ENCODE measurements at places on chromosomes 7 and 10. TPM values are rescaled to one million over a fixed set of nuclear protein-coding genes. Genes with fewer than 3 reads are reported as not detected.

Gene KLHDC10
- total RNA-seq, result 26.6 TPM

Gene KCNMA1
- total RNA-seq, result 3.7 TPM

Gene CREB5
- total RNA-seq, result 2.8 TPM

Gene CD36
- 0.34 TPM for total RNA-seq

Gene SUPV3L1
- 32.2 TPM for total RNA-seq

Gene KIFBP
- total RNA-seq, result 27.3 TPM

Gene RNLS
- total RNA-seq, result 9.1 TPM

Gene COPS6
- 63.9 TPM for total RNA-seq

Gene C7orf33
- not detected for total RNA-seq

Gene CRHR2
- total RNA-seq, result 0.19 TPM

DNA sequence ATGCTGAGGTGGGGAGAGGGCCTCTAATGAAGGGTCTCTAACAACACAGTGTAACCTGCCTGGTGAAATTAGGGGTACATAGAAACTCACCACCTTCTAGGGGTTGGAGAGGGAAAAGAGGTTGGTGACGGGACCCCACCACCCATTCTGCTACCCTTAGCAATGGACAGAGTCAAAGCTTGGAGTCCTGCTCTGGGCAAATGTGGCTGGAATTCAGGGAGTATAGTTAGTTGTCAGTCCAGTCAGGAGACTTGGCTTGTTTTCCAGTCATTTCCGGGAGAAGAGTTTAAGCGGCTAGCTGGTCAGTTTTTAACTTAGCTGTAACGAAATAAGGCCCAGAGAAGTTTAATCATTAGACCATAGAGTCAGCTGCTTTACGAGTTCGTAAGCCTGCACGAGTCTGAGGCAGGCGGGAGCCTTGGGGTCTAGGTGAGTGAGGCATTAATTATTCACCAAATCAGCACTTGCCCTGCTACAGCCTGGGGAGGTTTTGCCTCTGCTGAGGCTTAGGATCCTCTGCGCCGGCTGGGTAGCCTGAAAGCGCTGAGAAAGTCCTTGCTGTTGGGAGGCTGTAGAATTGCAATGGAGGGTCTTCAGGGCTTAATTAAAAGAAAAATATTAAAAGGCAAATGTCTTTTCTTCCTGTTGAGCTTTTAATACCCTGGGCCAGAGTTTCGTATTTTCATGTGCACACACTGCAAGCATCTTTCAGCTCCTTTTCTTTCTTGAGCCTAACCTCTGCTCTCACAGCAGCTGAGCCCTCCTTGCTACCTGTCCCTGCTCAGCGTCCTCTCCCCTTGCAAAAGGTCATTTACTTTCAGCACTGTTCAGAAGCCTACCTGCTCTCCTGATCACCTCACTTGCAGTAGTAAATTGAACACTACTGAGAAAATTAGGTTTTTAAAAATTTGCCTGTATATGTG, 1.5 kb upstream of the LAMB1 start:
- peak; percentile 39 for DNase-seq
- H3K27ac ChIP-seq, result no peak overlapping the region
- H3K4me3 ChIP-seq, result no peak overlapping the region
- peaks cover 79% of the 10 kb centered on the region for H3K27me3 ChIP-seq
- no peaks in the 10 kb centered on the region for H3K36me3 ChIP-seq
- H3K4me1 ChIP-seq, result peaks cover 16% of the 10 kb centered on the region

DNA sequence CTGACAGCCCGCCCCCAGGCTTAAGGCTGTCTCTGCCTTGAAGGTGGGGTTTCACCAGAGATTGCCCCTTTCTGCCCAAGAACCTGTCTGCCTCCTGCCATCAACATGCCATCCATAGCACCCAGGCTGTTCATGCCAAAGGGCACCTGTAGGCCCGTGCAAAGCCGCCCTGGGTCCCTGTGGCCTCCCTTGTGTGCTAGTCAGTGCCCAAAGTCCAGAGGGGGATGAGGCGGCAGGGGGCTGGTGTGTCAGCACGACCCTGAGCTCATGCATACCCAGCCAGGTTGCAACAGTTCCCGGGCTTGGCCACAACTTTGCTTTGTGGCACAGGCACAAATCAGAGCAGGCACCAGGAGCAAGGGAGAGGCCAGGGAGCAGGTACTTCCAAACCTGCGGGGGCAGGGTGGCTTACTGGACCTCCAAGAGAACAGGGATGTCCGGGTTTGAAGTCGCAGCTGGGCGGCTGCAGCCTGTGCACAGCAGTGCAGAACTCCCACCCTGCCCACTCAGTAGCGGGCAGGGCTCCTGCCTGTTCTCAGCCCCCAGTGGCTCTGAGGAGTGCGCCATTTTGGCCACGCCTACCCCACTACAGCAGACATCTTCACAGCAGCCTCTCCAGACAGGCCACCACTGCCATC, 671.1 kb upstream of the GRM3 start:
- no peak overlapping the region for H3K4me3 ChIP-seq
- no peak for DNase-seq
- H3K36me3 ChIP-seq, result no peaks in the 10 kb centered on the region

GRCh38 chr7:94216944-94217461, 177.7 kb upstream of the COL1A2 start:
- no peak overlapping the region for H3K4me3 ChIP-seq
- H3K27ac ChIP-seq, result no peak overlapping the region
- DNase-seq, result no peak
- no peaks in the 10 kb centered on the region for H3K36me3 ChIP-seq

- no peaks in the 10 kb centered on the region for H3K36me3 ChIP-seq
- no peak overlapping the region for H3K27ac ChIP-seq
- H3K27me3 ChIP-seq, result no peaks in the 10 kb centered on the region
- no peak overlapping the region for H3K4me3 ChIP-seq
- DNase-seq, result no peak
Observed at GRCh38 chr7:101754424-101755159, 62.8 kb upstream of the CUX1 start.

DNA sequence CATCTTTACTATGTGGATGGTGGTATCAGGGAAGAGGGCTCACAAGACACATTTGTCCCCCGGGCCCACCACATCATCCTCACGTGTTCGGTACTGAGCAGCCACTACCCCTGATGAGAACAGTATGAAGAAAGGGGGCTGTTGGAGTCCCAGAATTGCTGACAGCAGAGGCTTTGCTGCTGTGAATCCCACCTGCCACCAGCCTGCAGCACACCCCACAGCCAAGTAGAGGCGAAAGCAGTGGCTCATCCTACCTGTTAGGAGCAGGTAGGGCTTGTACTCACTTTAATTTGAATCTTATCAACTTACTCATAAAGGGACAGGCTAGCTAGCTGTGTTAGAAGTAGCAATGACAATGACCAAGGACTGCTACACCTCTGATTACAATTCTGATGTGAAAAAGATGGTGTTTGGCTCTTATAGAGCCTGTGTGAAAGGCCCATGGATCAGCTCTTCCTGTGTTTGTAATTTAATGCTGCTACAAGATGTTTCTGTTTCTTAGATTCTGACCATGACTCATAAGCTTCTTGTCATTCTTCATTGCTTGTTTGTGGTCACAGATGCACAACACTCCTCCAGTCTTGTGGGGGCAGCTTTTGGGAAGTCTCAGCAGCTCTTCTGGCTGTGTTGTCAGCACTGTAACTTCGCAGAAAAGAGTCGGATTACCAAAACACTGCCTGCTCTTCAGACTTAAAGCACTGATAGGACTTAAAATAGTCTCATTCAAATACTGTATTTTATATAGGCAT, 9.1 kb upstream of the CSGALNACT2 start:
- H3K27me3 ChIP-seq, result no peaks in the 10 kb centered on the region
- H3K4me3 ChIP-seq, result no peak overlapping the region
- DNase-seq, result no peak
- no peaks in the 10 kb centered on the region for H3K36me3 ChIP-seq

DNA sequence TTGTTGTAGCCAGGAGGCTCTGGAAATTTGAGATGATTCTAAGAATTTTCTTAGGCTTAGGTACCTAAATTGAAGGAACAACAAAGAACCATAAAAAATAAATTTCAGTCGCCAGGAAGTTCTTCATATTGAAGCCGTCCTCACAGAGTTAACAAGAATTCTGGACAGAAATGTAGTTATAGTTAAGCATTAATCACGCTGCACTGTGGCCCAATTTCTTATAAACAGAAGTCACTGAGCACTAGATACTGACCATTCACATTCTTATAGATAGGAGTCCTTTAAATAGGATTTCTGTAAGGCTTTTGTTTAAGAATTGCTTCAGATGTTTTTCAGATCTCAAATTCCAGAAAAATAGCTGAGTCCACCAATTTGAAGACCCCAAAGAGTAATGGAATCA, 256.2 kb upstream of the PITRM1 start:
- no peak overlapping the region for H3K27ac ChIP-seq
- no peak for DNase-seq
- H3K36me3 ChIP-seq, result no peaks in the 10 kb centered on the region
- no peak overlapping the region for H3K4me3 ChIP-seq
- no peaks in the 10 kb centered on the region for H3K27me3 ChIP-seq

- no peaks in the 10 kb centered on the region for H3K27me3 ChIP-seq
- H3K36me3 ChIP-seq, result no peaks in the 10 kb centered on the region
- no peak overlapping the region for H3K27ac ChIP-seq
- DNase-seq, result no peak
- no peak overlapping the region for H3K4me3 ChIP-seq
- no peaks in the 10 kb centered on the region for H3K4me1 ChIP-seq
Observed at GRCh38 chr7:70434376-70434775, 697.6 kb upstream of the GALNT17 start.

DNA sequence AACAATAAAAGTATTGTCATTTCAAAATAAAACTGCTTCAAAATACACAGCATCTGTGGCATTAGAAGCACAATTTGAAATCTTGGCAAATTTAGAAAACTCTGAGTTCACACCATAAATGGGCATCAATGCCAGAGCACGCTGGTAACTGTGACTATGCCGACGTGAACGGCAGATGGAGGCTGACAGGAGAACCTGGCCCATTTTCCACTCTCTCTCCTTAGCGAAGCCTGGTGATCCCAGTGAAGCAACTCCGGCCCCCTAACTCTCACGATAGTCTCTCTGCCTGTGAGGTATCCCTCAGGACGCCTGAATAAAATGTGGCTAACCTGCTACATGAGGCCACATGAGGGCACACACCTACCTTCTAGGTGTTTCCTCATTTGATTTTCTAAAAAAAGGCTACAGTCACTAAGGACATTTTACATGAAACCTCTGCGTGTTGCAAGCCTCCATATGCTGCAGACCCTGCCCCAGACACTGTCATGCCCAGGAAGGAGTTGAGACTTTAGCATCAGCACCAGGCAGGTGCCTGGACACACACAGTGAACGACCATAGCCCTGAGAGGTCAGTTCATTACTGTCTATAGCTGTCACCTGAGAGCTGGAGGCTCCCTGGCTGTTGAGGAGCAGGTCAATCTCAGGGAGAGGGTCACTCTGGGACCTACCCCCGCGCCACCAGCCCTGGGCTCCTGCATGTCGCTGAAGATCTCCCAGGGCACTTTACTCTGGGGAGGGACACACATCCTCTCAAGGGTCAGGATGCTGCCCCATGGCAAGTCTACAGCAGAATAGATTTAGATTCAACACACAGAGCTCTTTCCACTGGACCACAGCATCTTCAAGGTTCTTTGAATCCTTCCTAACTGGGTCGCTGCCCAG, 62.9 kb upstream of the CAMK2B start:
- H3K27ac ChIP-seq, result no peak overlapping the region
- no peaks in the 10 kb centered on the region for H3K4me1 ChIP-seq
- no peak overlapping the region for H3K4me3 ChIP-seq
- H3K27me3 ChIP-seq, result no peaks in the 10 kb centered on the region
- no peaks in the 10 kb centered on the region for H3K36me3 ChIP-seq

DNA sequence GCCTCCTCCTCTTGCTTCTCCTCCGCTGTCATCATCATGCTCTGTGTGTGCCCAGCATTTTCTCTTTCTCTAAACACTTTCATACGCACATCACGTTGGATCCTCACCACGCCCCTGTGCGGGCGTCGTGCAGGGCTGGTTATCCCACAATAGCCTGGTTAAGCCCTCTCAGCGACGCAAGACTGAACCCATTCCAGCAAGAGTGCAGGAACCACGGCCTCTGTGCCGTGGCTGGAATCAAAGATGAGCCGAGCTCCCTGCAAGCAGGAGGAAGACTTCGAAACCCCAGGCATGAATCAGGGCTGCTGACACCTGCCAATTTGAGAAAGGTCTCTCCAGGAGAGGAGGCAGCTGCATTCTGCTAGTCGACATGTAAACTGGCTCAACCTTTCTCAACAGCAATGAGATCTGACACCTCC, 74.8 kb upstream of the FOXK1 start:
- no peaks in the 10 kb centered on the region for H3K27me3 ChIP-seq
- DNase-seq, result peak; percentile 59
- H3K4me3 ChIP-seq, result no peak overlapping the region
- peaks cover 4% of the 10 kb centered on the region for H3K4me1 ChIP-seq

- H3K4me1 ChIP-seq, result peaks cover 10% of the 10 kb centered on the region
- H3K27me3 ChIP-seq, result peaks cover 53% of the 10 kb centered on the region
- DNase-seq, result no peak
- H3K4me3 ChIP-seq, result no peak overlapping the region
- H3K27ac ChIP-seq, result no peak overlapping the region
Observed at GRCh38 chr7:69451715-69452114, 146.6 kb upstream of the AUTS2 start.

DNA sequence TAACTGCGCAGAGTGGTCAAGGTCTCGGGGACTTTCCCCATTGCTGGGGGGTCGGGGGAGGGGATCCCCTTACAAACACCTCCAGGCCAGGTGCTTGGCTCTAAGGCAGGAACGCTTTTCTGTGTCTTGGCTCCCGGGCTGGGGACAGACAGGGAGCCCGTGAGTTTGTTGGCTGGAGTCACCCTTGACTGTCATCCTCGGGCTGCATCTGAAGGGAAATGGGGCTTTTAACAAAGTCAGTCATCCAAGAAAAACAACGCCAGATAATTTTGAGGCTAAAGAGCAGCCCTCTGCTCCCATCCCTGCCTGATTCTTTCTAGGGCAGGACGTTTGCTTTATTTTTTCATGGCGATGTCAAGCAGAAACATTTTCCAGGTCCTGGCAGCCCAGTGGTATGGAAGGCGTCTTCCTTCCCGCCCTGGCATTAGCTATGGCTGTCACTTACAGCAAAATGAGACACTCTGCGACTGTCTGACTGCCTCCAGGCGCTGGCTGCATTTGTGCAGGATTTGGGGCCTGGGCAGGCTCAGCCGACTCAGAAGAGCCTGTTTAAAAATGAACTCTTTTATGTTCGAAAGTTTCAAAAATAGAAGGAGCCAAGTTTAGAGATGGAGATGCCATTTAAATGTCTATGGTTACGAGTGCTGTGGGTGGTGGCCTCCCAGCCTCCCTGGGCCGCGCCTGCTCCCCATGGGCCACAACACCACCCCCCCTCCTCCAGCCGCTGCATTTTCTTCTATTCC, 54.7 kb upstream of the TNS3 start:
- peaks cover 28% of the 10 kb centered on the region for H3K4me1 ChIP-seq
- H3K36me3 ChIP-seq, result no peaks in the 10 kb centered on the region
- H3K27ac ChIP-seq, result no peak overlapping the region
- no peak overlapping the region for H3K4me3 ChIP-seq

GRCh38 chr10:113389969-113390368, 162.9 kb upstream of the HABP2 start:
- H3K27me3 ChIP-seq, result no peaks in the 10 kb centered on the region
- no peak overlapping the region for H3K4me3 ChIP-seq
- H3K27ac ChIP-seq, result no peak overlapping the region
- H3K36me3 ChIP-seq, result no peaks in the 10 kb centered on the region
- DNase-seq, result no peak
- peaks cover under 1% of the 10 kb centered on the region for H3K4me1 ChIP-seq

GRCh38 chr7:142799437-142799835, 28.7 kb downstream of the PRSS2 start:
- peaks cover 63% of the 10 kb centered on the region for H3K27me3 ChIP-seq
- DNase-seq, result no peak
- H3K27ac ChIP-seq, result no peak overlapping the region
- H3K4me3 ChIP-seq, result no peak overlapping the region
- H3K36me3 ChIP-seq, result no peaks in the 10 kb centered on the region
